ENCODE measurements at places on chromosomes 11 and 22.

GRCh38 chr11:106197438-106197837 is 120.0 kb downstream of the AASDHPPT start:
- no peak for DNase-seq

- no peak for DNase-seq
Observed at GRCh38 chr11:60977836-60978235, 6.4 kb downstream of the CD6 start.

- peak; percentile 74 for DNase-seq
Observed at GRCh38 chr22:24175160-24175808, 6.0 kb upstream of the SUSD2 start.

- no peak for DNase-seq
Observed at GRCh38 chr11:83069441-83070043, 2.2 kb downstream of the RAB30 start.

DNA sequence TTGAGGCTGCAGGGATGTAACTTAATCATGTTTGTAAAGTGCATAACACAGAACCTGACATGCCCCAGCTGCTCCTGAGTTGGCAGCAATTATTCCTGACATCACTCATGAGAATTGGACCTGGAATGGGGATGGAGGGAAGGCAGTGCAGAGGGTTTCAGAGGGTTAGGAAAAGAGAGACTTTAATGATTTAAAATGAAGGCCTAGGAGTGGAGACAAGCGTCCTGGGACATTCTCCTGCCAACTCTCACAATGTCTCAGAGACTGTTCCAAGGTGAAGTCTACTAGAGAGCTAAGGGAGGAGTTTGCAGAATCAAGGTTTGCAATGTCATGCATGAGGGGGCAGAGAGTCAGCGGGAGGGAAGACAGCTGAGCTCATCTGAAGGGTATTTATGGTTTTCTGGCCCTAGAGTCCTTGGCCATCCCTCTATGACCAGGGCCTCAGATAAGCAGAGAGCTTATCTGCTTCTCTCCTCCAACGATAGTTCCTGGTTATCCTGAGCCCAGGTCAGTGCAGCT is 36.9 kb downstream of the GGTLC2 start:
- DNase-seq, result no peak

All from activated CD4-positive, alpha-beta T cell treated with anti-CD3 and anti-CD28 coated beads, Interleukin-2, Interleukin-6, amounts not matched to agents 100 ng/mL and 50 ng/mL, durations not matched to agents 16 hours and 8 hours (primary cell).